Right renal pelvis (tissue), 4 donors: ENCODE measurements at places on chromosomes 7 and 10. TPM values are rescaled to one million over a fixed set of nuclear protein-coding genes. Genes with fewer than 3 reads are reported as not detected.

TSPAN33 gene
- polyA plus RNA-seq, result 69.6 TPM

CPN1 gene
- polyA plus RNA-seq, result 2.0 TPM

PTF1A gene
- polyA plus RNA-seq, result 0.19 TPM

TMEM196 gene
- not detected for polyA plus RNA-seq

BEND7 gene
- polyA plus RNA-seq, result 29.5 TPM

FBXL13 gene
- 3.7 TPM for polyA plus RNA-seq

CYP3A7 gene
- polyA plus RNA-seq, result 1.2 TPM

PPP3CB gene
- polyA plus RNA-seq, result 70.3 TPM

GNGT1 gene
- polyA plus RNA-seq, result not detected

COL28A1 gene
- 9.7 TPM for polyA plus RNA-seq

CRYGN gene
- 2.2 TPM for polyA plus RNA-seq

PPP1R9A gene
- polyA plus RNA-seq, result 27.1 TPM

FOXL3 gene
- not detected for polyA plus RNA-seq

PLEKHS1 gene
- 0.18 TPM for polyA plus RNA-seq

TYSND1 gene
- polyA plus RNA-seq, result 10.8 TPM

FXYD4 gene
- not detected for polyA plus RNA-seq

VPS37D gene
- 19.4 TPM for polyA plus RNA-seq

DOCK1 gene
- polyA plus RNA-seq, result 73.2 TPM
